ENCODE measurements at places on chromosomes 13 and 19.
A peak's percentile ranks its signal among the peaks of the same experiment; 100 is the strongest.

- DNase-seq, result no peak
Observed at GRCh38 chr19:19356901-19357566, 36.4 kb downstream of the MAU2 start.

DNA sequence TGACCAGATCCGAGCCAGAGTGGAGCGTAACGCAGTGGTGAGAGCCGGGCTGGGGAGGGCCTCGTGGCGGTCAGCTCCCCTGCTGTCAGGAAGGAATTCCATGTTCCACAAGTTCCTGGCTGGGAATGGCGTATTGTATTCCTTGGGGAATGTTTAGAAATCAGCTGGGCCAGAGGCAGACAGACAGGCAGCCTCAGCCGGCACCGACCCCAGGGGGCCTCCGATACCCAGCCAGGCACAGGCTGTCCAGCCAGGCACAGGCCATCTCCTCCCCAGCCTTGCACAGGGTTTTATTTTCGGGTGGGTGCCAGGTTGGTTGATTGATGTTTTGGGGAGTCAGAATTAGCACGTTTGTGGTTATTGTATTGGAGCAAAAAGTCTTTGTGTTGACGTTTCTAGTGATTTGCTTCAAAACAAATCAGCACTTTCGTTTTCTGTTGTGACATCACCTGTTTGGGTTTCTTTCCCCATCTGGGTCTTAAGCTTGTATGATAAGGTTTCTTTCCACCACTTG, 126.6 kb upstream of the MCF2L start:
- no peak for DNase-seq

- no peak for DNase-seq
Observed at GRCh38 chr13:112442483-112443090, 66.4 kb downstream of the SPACA7 start.

DNA sequence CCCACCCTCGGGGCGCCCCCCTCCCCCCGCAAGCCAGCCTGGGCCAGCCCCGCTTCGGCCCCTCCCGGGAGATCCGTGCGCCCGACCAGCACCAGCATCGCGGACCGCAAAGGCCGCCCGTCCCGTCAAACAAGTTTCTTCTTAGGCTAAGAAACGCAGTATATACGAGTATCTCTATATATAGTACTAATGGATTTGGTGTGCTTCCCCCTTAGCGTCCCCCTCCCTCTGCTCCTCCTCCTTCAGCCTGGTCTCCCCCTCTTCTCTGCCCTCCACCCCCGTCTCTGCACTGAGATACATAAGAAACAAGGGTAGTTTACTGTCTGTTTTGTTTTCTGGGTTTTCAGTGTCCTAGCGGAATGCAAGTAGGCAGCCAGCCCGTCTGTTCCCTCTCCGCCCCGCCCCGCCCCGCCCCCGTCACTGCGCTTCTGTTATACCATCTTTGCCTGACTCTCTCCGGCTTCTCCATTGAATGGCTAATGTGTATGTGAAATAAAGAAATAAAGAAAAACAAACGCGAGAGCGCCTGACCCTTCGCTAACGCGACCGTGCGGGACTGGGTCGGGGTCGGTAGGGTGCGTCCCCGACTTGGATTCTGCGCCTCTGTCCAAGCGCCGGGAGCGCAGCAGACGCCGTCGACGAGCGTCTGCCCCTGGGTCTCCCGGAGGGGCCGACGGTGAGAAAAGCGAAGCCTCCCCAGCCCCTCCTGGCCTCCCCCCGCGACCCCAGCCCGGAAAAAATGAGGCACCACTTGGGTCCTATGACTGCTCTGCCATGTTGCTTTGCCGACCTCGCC, 4.2 kb downstream of the LYL1 start:
- DNase-seq, result peak; percentile 91

DNA sequence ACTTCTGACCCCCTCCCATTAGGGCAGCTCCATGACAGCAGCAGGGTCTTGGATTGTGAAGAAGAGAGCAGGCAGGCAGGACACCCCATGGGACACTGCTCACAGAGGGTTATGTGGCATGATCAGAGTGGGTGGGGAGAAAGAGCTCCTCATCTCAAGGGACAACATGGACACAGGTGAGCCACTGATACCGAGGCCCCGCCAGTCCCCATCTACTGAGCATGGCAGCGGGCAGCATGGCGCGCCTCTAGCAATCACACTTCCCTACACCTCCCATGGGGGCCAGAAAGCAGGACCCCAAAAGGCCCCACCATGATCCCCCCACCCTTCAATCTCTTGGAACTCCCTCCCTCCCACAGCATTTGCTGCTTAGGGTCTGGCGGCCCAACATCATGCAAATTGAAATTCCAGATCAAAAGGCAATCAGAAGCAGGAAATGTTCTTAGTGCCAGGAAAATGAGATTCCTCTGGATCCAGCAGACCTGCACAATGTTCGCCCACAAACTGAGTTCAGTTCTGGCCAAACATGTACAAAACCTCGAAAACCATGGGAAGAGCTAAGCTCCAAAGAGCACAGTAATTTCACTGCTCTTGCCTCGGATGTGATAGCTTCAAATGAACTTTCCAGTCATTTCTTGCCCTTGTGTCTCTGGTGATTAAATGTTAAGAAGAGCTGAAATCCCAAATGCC, 14.8 kb downstream of the DOCK9 start:
- DNase-seq, result no peak

DNA sequence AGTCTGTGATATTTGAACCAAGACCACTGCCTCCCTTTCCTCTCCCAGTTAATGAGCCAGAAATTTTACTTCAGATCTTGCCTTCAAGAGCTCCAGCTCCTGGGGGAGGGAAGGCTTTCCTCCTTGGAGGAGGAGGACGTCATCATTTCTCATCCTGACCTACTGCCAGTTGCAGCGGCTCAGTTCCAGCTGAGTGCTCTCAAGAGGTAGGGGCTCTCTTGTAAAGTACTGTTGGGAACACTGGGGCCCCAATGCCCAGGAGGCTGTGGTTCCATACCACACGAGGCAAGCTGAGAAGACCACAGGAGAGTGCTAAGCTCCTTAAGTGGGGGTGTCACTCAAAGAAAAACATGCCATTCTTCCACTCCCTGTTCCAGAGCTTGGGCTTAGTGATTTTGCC, 36.2 kb downstream of the METTL21C start:
- no peak for DNase-seq

DNA sequence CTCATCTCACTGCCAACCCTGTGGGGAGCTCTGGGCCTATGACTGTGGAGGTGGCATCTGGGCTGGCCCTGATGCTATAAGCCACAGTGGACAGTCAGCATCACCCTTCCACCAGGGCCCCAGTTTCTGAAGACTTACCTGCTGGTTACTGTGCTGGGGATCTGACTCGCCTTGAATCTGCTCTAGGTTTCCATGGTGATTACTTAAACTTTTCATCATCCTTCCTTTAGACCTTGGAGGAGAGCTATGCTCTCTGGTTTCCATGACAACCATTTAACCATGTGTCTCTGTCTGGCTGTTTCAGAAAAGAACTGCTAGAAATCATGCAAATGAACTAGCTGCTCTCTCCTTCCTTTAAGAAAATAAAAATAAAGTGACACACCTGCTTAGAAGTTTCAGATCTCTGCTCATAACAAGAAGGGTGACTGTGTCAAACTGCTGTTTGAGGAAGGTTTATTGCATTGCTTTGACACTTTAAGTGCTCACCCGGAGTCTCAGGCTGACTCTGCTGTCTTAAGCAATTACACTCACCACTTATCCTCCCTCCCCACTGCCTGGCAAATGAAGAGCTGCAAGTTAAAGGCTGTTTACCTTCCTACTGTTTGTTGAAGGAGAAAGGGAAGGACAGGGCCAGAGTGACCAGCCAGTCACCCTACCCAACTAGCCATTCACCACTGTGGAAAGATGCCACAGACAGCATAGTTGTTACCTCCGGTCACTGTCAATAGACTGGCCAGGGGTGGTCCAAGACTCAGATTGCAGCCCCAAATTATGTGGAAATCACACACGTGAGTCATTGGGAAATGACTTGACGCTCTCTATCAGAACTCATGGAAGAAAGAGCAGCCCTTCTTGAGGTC, 87.6 kb downstream of the HSPH1 start:
- no peak for DNase-seq

GRCh38 chr13:104530741-104531140, 1464.5 kb upstream of the SLC10A2 start:
- DNase-seq, result no peak

- DNase-seq, result no peak
Observed at GRCh38 chr19:10379880-10380312, 476 bp downstream of the TYK2 start.

- DNase-seq, result no peak
Observed at GRCh38 chr19:50703915-50704796, 15.4 kb downstream of the SHANK1 start.
